ENCODE measurements at places on chromosomes 5 and 9.

- DNase-seq = no peak
Observed at GRCh38 chr5:79746642-79747569, 57.3 kb downstream of the CMYA5 start.

GRCh38 chr5:178642351-178642909, 15.6 kb upstream of the CLK4 start:
- no peak for DNase-seq

- DNase-seq = no peak
Observed at GRCh38 chr5:111572561-111572960, 60.2 kb upstream of the STARD4 start.

- no peak for DNase-seq
Observed at GRCh38 chr5:109199289-109199688, 210.5 kb downstream of the PJA2 start.

DNA sequence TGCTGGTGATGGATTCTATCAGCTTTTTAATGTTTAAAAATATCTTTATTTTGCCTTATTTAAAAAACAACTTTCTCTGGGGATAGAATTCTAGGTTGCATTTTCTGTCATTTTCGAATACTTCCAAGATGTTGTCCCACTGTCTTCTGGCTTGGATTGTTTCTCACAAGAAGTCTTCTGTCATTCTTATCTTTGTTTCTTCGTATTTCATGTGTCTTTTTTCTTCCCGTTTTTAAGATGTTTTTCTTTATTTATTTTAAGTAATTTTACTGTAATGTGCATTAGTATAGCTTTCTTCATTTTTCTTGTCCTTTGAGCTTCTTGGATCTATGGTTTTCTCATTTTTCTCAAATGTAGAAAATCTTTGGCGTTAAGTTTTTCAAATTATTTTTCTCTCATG, 19.1 kb downstream of the STX17 start:
- no peak for DNase-seq

All from hypothalamus (tissue), 51 donors.